NCI-H2171 (cell line): ENCODE measurements at places on chromosomes 4 and X.

DNA sequence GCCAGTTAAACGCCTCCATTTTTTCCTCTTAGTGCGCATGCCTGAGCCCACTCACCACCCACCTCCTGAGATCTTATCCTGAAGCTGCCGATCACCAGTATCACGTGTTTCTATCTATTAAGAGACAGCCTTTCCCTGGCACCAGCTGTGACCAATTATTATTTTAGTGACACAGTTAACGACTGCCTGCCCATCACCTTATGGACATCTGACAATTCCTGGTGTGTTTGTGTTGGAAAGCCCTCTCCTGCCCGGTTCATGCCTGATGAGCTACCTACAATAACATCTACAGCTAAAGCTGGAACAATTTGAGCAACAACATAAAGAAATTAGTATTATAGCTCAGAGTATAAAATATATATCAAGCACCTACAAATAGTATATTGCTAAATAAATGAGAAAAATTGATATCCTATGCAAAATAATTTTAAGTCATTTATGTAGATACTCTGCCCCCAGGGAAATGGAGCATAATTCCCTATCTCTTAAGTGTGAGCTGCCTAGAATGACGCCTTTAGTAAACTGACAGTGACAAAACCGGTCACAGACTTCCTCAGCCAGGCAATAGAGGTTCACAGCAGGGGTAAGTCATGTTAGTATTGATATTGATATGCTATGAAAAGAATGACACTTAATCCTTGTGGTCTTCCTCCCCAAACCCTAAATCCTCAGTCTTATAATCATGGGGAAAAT, 862.2 kb downstream of the TRAM1L1 start:
- DNase-seq, result no peak

DNA sequence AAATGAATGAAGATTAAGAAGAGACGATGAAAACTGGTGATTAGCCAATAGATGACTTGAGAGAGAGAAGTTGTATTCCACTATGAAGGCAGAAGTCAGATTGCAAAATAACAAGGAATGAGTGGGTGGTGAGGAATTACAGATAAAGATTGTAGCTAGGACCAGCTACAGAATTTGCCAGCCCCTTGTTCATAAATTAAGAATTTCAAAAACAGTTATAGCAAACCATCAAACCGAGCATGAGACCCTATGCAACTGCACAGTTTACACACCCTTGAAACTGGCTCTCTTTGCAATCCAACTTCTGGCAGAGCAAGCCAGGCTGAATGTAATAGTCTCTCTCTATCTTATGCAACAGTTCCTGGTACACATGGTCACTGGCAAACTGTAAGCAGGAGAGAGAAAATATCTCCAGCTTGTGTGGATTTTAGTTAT, 35.2 kb downstream of the STAP1 start:
- no peak for DNase-seq

GRCh38 chrX:17964871-17965270, 103.8 kb upstream of the RAI2 start:
- no peak for DNase-seq

- DNase-seq, result no peak
Observed at GRCh38 chr4:189506080-189506479, 434.6 kb upstream of the FRG1 start.

- DNase-seq, result no peak
Observed at GRCh38 chr4:127630152-127630551, 2.6 kb upstream of the INTU start.

DNA sequence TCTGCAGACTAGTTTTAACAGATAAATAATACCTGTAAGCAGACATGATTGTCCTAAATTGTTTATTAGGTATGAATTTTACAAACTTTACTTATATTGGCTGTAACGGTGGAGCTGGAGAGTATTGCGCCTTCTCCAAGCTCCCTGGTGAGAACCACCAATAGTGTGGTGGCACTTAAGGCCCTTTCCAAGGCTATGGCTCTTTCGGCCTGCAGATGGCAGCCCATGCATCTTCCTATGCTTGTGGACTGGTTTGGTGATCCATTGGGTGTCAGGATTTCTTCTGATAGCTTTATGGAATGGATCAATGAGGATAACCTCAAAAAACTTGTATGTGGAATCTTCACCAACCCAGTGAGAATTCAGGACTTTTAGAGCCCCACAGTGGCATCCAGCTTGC, 7.8 kb downstream of the LARP1B start:
- DNase-seq, result no peak

DNA sequence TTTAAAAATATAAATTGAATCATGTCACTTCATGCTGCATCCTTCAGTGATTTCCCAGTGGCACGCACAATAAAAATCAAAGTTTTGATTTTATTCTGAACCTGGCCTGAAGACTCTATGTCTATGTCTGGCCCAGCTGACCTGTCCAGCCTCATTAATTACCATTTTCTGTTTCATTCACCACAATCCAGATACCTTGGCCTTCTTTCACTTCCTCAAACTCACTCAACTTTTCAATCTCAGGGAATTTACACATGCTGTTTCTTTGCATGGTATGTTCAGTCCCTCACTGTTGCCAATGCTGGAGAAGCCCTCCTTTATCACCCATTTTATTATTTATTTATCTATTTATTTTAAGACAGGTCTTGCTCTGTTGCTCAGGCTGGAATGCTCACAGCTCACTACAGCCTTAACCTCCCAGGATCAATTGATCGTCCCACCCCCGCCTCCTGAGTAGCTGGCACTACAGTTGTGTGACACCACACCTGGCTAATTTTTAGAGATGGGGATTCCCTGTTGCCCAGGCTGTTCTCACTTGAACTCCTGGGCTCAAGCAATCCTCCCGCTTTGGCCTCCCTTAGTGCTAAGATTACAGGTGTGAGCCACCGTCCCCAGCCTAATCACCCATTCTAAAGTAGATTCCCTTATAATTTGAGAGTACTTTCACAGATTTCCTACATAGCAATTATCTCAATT, 43.1 kb downstream of the ZGRF1 start:
- no peak for DNase-seq

GRCh38 chr4:185190306-185190856, 13.4 kb downstream of the CFAP97 start:
- DNase-seq, result no peak

- no peak for DNase-seq
Observed at GRCh38 chr4:140648716-140649308, 80.1 kb upstream of the UCP1 start.

DNA sequence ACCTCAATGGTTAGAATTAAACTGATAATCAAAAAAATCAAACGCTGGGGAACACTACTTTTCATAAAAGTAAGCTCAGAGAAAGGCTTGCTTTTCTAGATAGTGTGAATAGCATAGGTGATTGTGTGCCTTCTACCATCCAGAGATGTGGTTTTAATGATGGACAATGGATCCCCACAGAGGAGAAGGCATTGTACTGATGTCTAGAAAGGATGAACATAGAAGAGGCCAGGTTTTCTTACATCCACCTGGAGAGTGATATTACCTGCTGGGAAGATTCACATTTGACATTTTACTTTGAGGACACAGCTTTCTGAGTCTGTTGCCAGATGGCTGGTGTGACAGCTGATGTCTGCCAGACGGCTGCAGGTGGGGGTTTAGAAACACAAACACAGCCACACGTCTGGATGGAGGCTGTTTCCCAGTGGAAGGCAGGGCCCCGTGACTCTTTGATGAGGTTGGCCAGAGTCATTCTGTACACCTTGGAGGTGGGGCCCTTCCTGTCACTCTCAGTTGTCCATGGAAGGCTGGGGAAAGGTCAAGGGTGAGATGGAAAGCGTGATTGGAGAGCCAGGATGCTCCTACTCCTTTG, 114.4 kb downstream of the PSAPL1 start:
- DNase-seq, result peak; percentile 48

- DNase-seq, result no peak
Observed at GRCh38 chr4:143549928-143550327, 36.4 kb downstream of the SMARCA5 start.

DNA sequence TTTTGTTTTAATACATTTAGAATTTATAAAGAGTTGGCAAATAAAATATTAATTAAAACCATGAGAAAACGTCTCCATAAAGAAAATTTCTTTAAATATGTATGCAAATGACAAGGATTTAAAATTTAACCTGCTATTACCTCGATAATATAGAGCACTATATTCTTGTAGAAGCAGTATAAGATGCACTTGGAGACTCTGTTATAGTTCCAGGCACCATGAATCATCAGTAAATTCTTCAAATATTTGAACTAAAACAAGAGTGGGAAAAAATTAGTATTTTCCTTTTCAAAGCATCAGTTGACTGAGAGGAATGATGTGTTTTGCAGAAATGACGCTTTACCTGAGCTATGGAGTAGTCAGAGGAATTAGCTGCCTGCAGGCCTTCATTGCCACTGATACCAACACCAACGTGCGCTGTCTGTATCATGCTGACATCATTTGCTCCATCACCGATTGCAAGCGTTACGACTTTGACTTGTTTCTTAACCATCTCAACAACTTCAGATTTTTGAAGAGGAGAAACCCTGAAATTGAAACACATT, 67.3 kb downstream of the SHISA3 start:
- no peak for DNase-seq

DNA sequence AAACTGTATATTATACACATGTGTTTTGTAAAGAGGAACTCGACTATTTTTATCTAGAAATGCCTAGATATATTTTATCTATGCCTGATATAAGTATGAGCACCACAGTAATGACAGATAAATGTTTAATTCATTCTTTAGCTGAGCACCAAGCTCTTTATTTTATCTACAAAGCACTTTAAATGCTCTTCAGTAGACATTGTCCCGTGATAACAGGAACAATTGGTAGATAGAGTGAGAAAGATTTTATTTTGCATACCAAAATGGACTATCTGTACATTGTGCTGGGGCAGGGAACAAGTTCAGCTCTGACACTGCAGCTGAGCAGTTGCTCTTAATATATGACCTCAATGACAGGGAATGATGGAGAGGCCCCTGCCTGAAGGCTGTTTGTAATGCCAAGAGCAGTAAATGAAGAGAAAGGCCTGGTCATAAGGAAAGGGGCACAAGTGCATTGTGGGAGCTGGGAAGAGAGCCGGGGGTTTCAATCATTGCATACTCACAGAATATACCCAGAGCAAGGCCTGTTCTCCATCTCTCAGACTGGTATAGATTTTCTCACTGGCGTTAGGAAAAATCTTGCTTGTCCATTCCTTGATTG, 57.3 kb downstream of the SEPTIN11 start:
- DNase-seq, result no peak

DNA sequence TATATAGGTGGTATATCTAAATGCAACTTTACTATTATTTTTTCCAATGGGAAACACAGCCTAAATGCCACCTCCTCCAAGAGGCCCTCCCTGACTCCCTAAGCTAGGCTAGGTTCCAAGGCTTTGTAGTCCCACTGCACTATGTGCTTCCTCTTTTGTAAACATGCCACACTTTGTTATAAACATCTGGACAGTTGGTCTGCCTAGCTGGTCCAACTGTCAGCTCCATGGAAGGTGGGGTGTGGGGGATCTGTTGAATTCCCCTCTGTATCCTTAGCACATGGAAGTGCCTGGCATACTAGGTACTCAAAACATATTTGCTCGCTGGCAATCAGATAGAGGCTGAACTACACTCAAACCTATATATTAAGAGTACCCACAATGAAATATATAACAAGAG, 63.4 kb downstream of the SLC9A7 start:
- DNase-seq, result no peak

GRCh38 chr4:86718152-86718551, 124.0 kb downstream of the PTPN13 start:
- DNase-seq, result no peak

- DNase-seq, result no peak
Observed at GRCh38 chrX:54423161-54423888, 16.9 kb upstream of the TSR2 start.

DNA sequence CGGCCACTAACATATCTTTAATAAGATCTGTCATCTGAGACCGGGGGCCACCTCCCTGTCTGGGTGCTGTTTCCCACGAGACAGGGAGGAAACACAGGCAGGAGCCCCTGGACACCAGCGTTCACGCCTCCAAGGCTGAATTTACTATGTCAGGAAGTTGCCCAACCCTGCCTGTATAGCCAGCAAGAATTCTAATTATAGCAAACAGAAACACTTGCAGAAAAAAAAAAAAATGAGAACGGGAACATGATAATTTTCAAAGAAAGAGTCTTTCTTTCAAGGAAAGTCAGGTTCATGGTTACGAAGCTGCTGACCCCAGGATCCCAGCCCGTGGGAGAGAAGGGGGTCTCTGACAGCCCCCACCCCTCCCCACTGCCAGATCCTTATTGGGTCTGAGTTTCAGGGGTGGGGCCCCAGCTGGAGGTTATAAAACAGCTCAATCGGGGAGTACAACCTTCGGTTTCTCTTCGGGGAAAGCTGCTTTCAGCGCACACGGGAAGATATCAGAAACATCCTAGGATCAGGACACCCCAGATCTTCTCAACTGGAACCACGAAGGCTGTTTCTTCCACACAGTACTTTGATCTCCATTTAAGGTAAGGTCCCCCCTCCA, at the start of gene IL3RA:
TSS of gene IL3RA (plus strand) at position 455 of the 613 bp plus-strand sequence. CDS start 4,981 bp downstream, outside the sequence.
- DNase-seq, result no peak

GRCh38 chrX:103467887-103468286, 51.4 kb downstream of the RAB40A start:
- no peak for DNase-seq

- no peak for DNase-seq
Observed at GRCh38 chrX:18755651-18756050, 48.2 kb downstream of the PPEF1 start.

- DNase-seq, result no peak
Observed at GRCh38 chr4:66182636-66183035, 512.3 kb upstream of the EPHA5 start.

DNA sequence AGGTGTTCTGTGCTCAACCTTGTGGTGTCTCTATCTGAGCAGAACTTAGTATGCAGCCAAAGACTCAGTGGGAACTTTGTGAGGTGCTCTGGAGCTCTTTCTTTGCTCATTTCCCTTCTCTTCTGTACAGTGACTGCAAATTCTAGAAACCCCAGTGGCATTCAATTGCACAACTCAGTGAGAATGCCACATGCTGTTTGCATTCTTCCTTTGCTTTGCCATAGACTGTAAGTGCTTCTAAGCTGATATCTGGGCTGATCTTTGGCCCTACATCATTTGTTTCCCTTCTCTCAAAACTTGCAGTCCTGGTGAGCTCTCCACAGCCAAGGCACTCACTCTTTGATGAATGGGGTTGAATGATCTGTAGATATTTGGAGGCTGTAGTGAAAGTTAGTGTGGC, 7.0 kb downstream of the PNMA3 start:
- no peak for DNase-seq

DNA sequence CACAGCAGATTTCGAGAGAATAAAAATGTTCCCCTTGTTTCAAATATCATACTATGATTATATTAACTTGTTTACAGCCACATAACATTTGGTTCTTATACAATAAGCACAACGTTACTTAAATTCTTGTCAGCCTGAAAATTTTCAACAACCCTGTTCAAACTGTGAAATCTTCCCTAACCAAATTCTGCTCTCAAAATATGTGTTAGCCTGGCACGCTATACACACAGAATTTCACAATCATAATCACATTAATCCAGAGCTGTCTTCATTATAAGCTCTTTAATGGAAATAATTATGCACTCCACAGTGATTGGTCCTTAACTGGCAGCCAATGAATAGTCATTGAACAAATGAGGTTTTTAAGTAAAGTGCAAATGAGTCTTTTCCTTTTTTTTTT, 7.3 kb upstream of the PRSS12 start:
- DNase-seq, result no peak

- DNase-seq, result no peak
Observed at GRCh38 chr4:2357821-2358745, 60.4 kb downstream of the ZFYVE28 start.

- no peak for DNase-seq
Observed at GRCh38 chrX:118660085-118660484, 67.3 kb upstream of the IL13RA1 start.

- no peak for DNase-seq
Observed at GRCh38 chr4:179196511-179196910, 1754.3 kb upstream of the AGA start.

- DNase-seq, result peak; percentile 24
Observed at GRCh38 chr4:136861091-136861490, 671.2 kb downstream of the PCDH18 start.
